CD4-positive, alpha-beta T cell treated with Interleukin-21 for 1 hour (primary cell): ENCODE measurements at places on chromosomes 12 and 14.

DNA sequence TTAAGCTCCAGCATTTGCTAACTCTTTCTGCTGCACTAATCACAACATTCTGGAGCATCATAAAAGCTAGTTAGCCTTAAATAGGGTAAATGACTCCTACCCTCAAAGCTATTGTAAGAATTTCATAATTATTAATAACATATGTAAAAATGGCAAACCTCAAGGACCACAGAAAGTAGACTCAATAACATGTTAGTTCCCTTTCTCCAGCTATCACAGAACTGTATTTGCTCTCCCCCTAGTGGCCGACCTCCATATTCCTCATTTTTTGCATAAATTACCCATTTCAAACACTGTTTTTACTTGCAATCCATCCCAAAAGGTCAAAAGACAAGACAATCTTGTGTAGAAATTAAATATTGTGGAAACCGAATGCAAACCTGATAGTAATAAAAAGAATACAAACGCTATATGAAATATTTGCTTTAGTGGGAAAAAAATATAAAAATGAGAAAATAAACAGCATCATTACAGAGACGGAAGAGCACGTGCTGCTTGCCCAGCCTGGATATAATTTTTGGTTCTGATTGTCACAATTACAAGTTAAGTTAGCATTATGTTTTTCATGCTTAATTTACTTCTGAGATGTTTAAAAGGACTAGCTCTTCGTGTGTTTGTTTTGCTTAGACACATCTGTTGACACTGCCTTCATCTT lies 97.9 kb downstream of the RERGL start:
- DNase-seq = no peak

GRCh38 chr14:23675337-23675736 lies 39.2 kb downstream of the DHRS2 start:
- no peak for DNase-seq

- no peak for DNase-seq
These were observed 594.2 kb downstream of the MED13L start for GRCh38 chr12:115683240-115683780.

DNA sequence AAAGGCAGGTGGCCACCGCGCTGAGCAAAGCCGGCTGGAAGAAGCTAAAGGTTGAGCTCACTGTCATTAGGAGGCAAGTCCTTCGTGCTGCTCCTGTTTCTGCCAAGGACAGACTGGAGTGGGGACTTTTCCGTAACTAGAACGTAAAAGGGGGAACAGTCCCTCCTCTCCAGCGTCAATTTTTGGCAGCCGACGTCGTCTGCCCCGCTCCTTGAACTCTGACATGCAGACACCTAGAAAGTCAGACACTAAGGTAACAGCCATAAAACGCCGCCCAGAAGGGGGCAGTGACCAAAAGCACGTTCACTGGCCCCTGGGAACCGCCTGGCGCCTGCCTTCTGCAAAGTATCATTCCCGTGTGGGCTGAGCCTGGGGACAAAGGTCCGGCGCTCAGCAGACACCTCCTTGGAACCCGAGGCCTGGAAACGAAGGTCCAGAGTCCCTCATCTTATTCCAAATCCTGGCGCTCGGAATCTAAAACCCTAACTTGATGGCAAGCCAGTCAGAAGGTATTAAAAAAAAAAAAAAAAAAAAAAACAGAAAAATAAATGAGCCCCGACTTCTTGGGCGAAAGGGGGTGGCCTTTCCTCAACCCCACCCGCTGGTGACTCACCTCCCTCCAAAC lies 1.1 kb upstream of the LRP1 start:
- peak; percentile 36 for DNase-seq

DNA sequence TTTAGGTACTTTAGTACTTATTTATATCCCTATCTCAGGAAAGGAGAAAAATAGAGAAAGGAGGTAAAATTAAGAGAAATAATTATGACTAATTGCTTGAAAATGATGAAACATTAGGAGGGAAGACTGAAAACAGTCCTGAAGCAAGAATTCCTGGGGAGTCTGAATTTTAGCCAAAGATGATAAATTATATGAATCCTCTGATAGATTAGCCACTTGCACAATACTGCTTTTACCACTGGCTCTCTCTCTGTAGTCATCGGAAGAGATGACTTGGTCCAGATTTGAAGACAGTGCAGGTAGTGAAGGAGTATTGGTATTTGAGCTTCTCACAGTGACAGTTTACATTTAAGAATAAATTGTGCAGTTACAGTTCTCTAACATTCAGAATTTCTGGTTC lies 83.8 kb upstream of the CLEC14A start:
- DNase-seq = no peak

GRCh38 chr12:54397157-54397556 lies 12.6 kb upstream of the ZNF385A start:
- DNase-seq = no peak

- DNase-seq = no peak
These were observed 744 bp downstream of the STYX start for GRCh38 chr14:52730709-52731111.

- no peak for DNase-seq
These were observed 1048.5 kb downstream of the SLC6A15 start for GRCh38 chr12:83864054-83864453.

GRCh38 chr14:32009976-32010581 lies 67.0 kb upstream of the ARHGAP5 start:
- no peak for DNase-seq

- DNase-seq = no peak
These were observed 30.9 kb downstream of the SYNDIG1L start for GRCh38 chr14:74395094-74395493.

GRCh38 chr14:95173518-95173917 lies 16.2 kb upstream of the DICER1 start:
- DNase-seq = no peak

- DNase-seq = no peak
These were observed 434.0 kb upstream of the RGS6 start for GRCh38 chr14:71498212-71498611.

DNA sequence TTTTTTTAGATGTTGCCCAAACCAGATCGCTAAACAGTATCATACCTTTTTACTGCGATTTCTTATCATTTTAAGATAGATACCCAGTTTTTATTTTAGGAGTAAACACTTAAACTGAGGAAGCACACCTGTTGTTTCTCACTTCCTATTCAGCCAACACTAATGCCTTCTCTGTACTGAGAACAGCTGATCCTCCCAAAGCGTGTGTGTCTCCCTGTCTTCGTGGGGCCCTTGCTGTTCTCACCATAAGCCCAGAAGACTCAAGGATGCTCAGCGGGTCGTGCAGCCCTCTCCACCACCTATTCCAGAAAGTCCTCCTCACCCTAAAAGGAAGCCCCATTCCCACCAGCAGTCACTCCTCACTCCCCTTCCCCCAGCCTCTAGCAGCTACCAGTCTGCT lies 14.8 kb downstream of the PPP2R5C start:
- DNase-seq = no peak

GRCh38 chr12:14772946-14773345 lies 30.3 kb downstream of the WBP11 start:
- DNase-seq = no peak

DNA sequence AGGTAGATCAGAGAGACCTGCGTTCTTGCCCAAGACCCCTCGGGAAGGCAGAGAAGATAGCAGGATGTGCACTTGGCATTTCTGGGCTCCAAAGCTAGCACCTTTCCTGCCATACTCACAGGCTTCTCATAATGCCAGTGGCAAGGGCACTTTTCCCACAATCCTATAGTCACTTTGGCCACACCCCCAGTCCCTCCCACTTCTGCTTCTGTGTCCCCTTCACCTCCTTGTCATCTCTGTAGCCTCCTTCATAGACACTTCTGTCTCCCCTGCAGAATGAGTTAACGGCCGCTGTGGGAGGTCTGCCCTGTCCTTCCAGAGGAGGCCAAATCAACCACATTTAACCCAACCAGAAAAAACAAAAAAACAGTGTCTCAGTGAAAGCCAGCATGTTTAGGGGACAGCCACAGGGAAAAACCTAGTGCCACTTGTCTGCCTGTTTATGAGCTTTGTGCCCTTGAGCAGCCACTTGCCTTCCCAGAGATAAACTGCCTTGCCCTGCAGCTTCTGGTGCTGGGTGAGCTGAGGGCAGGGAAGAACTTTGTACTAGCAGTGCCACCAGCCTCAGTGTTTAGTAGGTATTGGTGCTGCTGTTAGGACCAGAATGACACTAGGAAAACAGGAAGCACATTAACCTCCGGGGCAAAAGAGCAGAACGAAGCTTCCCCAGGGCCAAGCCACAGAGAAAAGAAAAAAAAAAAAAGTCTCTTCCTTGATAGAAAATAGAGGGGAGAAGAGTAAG lies 193.0 kb upstream of the PWP1 start:
- no peak for DNase-seq

DNA sequence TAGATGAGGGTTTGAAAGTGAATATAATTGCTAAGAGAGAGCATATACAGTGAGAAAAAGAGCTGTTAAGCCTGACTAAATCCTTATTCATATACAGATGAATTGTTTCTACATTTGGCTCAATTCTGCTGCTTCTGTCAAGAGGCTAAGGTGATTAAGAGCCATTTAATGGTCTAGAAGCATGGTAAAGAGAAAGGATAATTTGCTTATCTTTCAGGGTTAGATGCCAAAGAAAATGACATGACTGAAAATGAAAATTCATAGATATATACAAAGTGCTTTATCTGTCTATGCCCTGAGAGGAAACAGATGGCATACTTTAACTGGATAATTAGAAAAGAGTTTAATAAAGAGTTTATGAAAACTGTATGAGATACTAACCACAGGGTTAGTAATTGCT lies 834.9 kb downstream of the SLC6A15 start:
- no peak for DNase-seq

DNA sequence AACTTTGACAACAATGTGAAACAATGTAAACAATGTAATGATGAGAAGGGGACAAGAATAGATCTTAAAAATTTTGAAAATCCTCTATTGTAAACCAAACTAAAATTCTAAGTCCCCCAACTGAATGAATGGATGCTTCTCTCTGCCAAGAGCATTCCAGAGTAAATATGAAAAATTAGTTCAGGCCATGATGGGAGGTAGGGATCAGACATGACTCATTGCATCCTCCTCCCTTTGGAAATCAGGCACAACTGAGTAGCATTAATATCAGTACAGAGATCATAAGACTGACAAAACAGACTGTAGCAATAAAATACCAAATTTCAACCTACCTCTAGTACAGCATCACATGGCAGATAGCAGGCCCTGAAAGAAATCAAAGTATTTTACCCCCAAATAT lies 559.9 kb downstream of the C12orf50 start:
- no peak for DNase-seq

DNA sequence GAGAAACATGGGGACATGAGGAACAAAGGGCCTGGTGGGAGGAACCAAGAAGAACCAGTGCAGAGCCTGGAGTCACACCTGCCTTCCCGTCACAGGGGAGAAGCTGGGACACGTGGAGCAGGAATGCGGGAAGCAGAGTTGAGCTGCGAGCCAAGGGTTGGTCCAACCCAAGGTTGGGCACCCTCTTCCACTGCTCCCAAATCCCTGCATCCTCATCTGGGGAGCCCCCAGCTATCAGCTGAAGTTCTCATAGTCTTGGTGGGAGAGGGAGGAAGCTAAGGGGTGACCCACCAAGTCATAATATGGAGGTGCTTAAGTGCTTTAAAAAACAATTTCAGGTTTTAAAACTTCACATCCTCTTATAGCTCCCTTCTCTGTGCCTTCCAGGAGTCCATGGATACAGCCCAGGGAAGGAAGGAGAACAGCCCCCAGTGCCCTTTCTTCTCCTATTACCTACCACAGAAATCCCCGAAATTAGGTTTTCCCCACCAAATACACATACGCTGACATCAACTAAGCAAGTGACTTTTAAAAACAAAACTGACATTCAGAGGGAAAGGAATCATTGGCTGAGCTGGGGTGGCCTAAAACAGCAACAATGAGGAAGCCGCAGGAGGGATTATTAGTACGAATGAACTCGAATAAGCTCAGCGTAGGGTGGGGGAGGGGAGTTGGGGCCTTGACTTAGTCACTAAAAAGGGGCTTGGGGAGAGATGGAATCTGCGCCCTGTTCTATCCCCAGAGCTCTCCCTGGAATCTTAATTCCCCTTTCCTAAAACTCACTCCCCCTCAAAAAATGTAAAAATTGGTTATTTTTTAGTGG lies 4.5 kb downstream of the MYL6 start:
- DNase-seq = no peak

- DNase-seq = no peak
These were observed 65.1 kb upstream of the NCOR2 start for GRCh38 chr12:124632519-124632984.

DNA sequence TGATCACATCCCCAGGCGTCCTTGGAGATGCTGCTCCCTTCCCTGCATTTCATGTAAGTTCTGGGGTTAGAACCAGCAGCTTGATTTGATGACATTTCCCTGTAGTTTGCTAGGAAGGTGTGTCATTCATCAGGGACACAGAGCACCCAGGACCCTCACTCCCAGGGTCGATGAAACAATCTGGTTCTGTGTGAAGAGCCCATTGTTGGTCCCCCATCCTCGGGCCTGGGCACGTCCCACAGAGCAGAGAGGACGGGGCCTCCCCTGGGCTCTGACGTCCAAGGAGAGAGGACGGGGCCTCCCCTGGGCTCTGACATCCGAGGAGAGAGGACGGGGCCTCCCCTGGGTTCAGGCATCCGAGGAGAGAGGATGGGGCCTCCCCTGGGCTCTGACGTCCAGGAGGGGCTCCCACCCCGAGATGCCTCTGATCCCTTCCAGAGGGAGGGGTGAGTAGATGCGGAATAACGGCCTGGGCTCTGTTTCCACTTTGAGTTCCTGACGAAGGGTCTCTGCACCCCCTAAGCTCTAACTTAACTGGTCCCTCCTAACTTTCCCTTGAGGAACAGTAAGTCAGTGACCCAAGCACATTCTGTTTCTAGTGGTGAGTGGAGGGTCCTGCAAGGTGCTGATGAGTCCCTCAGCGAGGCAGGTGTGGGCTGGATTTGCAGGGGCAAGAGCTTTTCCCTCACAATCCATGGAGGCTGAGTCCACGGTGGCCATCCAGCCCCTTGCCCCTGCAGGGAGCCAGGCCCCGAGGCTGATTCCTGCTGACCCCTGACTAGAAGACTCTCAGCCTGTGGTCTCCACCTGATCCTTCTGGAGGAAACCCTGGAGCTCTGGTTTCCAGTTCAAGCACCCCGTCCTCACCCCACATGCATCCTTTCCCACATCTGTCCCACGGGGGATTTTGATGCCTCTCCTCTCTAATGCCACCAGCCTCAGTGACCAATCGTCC lies 35.5 kb upstream of the SFSWAP start:
- no peak for DNase-seq

DNA sequence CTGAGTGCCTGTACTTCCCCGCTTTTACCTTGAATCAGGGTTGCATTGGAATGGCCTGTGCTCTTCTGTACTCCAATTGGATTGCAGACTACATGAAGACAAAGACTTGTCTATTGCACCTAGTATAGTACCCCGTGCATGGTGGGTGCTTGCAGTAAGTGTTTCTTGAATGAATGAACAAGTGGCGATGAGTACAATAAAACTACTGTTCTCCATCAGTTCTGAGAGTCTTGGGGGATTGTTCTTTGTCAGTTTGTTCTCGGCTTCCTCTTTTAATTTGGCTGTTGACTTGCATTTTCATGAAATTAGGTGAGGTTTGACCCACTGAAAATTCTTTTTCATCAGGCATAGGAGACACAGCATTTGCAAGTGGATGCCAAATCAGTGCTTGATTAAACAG lies 34.1 kb downstream of the ERH start:
- no peak for DNase-seq
